ENCODE measurements at places on chromosomes 7 and 10.

DNA sequence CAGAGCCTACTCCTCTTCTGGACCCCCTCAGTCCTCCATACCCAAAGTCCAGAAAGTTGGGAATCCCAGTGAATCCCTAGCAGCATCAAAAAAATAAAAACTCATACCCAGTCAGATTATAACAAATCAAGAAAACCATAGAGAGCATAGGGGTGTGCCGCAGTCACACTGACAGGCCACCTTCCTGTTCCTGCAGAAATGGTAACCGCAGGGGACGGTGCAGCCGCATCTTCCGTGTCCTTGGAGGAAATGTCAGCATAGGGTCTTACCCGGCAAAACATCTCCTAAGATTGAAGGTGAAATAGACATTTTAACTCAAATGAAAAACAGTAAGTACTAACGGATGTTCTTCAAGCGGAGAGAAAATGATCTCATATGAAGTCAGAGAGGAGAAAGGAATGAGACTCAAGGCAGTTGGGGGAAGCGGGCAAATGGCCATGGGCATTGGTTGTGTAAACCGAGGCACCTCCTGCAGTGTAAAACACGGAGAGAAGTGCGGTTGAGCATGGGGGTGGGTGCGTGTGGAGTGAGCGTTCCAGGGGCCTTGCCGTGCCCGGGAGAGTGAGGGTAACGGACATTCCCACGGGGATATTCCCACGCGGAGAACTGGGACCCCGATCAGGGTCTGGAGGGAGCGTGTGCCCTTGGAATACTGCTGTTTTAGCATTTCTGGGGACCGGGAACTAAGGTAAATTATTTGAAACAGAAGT, 110.8 kb downstream of the NKX6-2 start:
- no peak for DNase-seq

- no peak for DNase-seq
These were observed 65.8 kb downstream of the MINDY4 start for GRCh38 chr7:30836991-30837390.

DNA sequence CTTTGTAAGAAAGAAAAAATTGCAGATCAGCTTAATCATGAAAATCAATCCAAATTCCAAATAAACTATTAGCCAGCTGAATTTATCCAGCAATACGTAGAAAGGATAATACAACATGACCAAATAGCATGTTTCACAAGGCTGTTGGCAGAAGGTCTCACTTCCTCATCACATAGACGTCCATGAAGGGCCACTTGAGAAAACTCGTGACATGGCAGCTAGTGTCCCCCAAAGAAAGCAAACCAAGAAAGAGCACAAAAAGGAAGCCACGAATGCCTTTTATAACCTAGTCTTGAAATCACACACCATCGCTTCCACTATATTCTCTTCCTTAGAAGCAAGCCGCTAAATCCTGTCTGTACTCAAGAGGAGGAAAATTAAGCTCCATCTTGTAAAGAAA, 105.6 kb upstream of the NRBF2 start:
- DNase-seq = no peak

GRCh38 chr10:132595854-132596253, 58.3 kb downstream of the INPP5A start:
- no peak for DNase-seq

DNA sequence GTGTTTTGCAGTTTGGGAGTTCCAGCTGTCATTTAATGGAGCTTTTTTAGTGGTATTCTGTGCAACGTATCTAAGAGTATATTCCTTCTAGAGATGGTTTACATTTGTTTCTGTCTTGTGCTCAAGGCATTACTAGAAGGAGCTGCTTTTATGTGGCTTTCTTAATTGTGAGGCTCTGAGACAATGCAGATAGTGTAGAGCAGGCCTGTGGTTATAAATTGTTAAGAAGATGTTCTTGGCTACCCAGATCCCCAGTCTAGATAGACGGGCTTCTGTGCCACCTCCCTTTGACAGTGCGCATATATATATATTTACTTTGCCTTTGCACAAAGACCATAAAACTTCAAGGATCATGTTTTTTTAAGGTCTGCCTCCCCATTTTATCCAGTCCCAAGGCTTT, 160.8 kb upstream of the PODXL start:
- no peak for DNase-seq

- no peak for DNase-seq
These were observed 162.0 kb upstream of the FAM13C start for GRCh38 chr10:59524348-59524747.

- no peak for DNase-seq
These were observed 97.1 kb downstream of the WDR37 start for GRCh38 chr10:1153251-1153763.

GRCh38 chr7:40221836-40222235, 87.0 kb downstream of the SUGCT start:
- DNase-seq = no peak

All from activated T-helper 1 cell treated with anti-CD3 and anti-CD28 coated beads, Interleukin-2, amount 50 U/mL, for 16 hours (primary cell).